ENCODE measurements at places on chromosomes 16 and 17.

GRCh38 chr16:75423723-75424104 lies 9.6 kb downstream of the CFDP1 start:
- DNase-seq = no peak

DNA sequence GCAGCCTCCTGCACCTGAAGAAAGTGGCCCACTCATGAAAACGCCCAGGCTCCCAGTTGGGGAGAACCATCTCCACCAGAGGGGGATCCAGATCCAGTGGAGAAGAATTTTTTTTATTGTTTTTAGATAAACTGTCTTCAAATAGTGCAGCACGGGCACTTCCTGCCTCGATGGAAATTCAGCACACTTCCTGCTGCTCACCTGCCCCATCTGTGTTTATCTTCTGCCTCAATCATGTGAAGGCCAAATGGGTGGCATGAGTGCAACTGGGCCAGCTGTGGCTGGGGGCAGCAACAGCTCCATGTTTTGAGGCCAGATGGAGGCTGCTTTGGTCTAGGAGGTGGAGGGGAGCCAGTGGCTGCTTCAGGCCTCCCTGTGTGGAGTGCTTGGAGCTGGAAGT lies 75.9 kb upstream of the WSB1 start:
- DNase-seq = no peak

DNA sequence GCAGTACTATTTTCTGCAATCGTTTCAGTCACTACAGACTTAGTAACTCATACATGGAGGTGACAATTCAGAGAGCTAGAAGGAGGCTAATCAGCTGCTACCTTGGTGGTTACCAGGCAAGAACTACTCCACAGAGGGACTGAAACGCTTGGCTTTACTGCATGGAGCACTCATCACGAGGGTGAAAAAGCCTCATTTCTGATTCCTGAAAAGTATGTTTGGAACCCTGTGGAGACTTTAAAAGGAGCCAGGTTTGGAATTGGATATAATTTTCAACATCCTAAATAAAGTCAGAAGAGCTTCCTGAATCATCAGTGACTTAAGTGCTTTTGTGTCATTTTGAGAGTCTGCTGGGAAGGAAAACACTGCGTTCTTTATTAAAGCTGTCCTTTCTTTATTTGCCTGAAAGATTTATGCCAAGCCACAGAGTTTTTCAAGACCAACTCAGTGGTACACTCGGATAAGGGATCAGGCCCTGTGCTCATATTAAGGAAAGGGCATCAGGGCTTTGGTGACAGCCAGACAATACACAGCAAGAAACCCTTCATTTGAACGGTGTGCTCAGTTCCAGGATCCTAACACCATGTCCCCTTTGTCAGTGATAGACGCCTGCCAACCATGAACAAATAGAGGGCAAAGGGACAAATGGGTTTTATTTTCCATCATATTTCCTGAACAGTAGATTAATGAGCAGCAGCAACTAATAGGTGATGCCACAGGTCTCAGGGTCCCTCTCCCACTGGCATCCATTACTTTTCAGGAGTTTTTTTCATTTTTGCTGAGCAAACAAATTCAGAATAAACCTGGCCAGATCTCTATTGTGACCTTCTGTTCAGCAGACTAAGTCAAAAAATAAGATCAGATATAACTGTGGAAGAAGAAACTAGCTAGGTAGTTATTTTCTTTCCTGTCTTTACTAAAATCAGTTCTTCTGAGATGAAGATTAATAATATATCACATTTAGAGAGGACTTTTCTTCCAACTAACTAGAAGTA lies 80.5 kb upstream of the CLEC18B start:
- no peak for DNase-seq

DNA sequence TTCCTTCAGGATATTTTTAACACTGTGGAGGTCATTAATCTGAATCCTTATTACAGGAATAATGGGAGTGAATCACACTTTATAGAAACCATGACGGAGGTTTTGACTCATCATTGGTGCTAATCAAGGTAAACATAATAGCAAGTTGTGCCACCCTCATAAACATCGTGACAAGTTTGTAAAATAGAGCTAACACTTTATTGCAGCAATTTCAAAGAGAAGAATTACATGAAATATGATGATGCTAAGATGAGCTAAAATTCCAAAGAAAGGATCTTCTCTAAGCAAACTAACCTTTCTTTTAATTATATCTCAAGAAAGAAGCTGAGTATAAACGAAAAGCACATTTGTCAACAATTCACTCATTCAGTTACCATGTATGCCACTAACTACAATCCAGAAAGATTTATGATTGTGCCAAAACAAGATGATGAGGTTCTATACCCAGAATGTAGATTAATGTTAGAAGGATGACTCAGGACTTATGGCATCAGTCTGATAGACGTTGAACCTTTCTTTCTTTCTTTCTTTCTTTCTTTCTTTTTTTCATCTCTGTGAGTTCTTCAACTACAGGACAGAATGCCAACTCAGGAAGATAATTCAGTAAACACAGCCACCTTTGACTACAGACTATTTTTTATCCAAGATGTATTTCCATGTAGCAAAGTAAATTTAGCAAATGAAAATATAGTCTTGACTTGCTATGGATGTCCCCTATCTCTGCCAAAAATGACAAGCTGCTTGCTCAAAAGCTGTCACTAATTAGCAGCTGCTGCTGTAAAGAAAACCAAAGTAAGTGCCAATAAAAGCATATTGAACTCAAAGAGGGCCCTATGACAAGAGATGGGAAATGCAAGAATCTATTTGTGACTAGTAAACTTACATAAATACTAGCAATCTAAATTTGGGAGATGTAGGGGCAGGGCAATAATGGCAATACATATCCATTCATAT lies 23.3 kb downstream of the STAT5B start:
- DNase-seq = no peak

GRCh38 chr17:57943645-57944044 lies 11.6 kb downstream of the CUEDC1 start:
- DNase-seq = no peak

- DNase-seq = no peak
Measured at GRCh38 chr16:79668502-79668901, 68.0 kb upstream of the MAF start.

DNA sequence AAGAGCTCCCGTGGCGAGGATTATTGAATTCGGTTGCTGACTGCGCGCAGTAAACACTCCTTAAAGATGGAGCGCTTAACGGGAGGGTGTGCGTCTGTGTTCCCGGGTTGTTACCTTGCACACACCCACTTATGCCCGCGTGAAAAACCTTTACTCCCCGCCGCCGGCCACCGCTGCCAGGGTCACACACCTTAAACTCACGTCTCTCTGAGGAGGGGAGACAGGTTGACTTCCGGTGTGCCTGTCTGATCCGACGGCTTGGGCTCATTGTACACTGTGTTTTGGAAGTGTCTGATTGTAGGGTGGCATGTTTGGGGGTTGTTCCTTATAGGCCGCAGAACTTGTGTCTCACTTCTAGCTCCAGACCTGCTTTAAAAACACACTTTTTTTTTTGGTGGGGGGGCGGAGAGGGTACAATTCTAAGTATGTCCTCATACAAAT lies 66.8 kb downstream of the KPNA2 start:
- no peak for DNase-seq

- DNase-seq = no peak
Measured at GRCh38 chr17:13362341-13363122, 239.2 kb downstream of the HS3ST3A1 start.

- no peak for DNase-seq
Measured at GRCh38 chr16:54052271-54052670, 234.3 kb downstream of the IRX3 start.

GRCh38 chr16:65069766-65070165 lies 52.1 kb downstream of the CDH11 start:
- DNase-seq = no peak

- DNase-seq = no peak
Measured at GRCh38 chr16:78200023-78200389, 100.6 kb downstream of the WWOX start.

GRCh38 chr16:81836279-81837054 lies 57.4 kb downstream of the PLCG2 start:
- no peak for DNase-seq

GRCh38 chr16:74480150-74481029 lies 59.1 kb upstream of the CLEC18B start:
- no peak for DNase-seq

DNA sequence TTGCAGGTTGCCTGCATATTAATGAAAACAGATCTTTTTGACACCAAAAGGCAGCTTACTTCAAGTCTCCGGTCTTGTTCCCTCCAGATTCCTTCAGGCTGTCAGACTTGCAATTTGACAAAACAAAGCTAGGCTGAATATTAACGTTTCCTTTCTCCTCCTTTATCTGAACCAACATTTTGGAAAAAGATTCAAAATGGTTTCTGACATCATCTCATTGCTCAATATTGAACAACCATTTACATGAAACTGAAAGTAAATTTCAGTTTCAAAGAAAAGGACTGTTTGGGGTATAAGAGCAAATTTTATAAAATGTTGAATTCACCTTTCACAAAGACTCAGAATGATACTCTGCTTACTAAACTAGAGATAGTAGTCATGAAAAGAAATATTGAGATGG lies 521.8 kb downstream of the KCNJ2 start:
- DNase-seq = no peak

- no peak for DNase-seq
Measured at GRCh38 chr17:76438906-76439305, 14.0 kb downstream of the UBE2O start.

GRCh38 chr17:7077911-7078546 lies 2.0 kb downstream of the CLEC10A start:
- no peak for DNase-seq

- no peak for DNase-seq
Measured at GRCh38 chr17:743139-743538, 8.9 kb downstream of the GEMIN4 start.

DNA sequence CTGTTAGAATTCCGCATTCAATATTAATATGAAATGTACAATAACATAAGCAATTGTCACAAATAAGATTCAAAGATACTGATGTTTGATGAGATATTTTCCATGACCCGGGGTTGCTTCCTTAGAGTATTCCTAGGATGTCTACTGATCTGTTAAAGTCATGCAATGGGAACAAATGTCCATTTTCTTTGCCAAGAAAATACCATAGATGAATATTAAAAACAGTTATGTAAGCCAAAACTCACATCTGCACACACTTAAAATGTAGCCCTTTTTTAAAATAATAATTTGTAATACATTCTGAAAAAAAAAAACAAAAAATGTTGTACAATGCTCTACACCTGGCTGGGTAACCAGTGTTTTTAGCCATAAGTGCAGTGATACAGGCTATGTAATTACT lies 259.4 kb upstream of the AXIN2 start:
- no peak for DNase-seq

GRCh38 chr16:10880594-10881452 lies 3.8 kb downstream of the CIITA start:
- DNase-seq = no peak

- no peak for DNase-seq
Measured at GRCh38 chr17:81003711-81004475, 12.3 kb downstream of the CHMP6 start.
